ENCODE measurements at places on chromosomes 6 and 20. TPM values are rescaled to one million over a fixed set of nuclear protein-coding genes. Genes with fewer than 3 reads are reported as not detected.

The HLA-DQA1 gene
- total RNA-seq, result not detected

DNA sequence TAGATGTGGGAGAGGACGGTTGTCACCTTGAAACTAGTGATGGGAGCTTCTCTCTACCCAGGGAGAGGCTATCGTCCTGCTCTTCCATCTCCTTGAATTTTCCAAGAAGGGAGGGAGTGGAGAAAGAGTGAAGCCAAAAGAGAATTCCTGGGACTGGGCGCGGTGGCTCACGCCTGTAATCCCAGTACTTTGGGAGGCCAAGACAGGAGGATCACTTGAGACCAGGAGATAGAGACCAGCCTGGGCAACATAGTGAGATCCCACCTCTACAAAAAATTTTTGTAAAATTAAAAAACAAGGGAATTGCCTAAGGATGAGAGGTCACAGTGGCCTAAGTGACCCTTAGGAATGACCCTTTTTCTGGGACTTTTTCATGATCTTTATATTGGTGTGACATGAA is 8.8 kb downstream of the MYH7B start:
- DNase-seq, result no peak

The RFX6 gene
- total RNA-seq, result not detected

The MYLK2 gene
- total RNA-seq, result 0.18 TPM

GRCh38 chr6:118810420-118811027 is 83.4 kb upstream of the ASF1A start:
- DNase-seq, result no peak

DNA sequence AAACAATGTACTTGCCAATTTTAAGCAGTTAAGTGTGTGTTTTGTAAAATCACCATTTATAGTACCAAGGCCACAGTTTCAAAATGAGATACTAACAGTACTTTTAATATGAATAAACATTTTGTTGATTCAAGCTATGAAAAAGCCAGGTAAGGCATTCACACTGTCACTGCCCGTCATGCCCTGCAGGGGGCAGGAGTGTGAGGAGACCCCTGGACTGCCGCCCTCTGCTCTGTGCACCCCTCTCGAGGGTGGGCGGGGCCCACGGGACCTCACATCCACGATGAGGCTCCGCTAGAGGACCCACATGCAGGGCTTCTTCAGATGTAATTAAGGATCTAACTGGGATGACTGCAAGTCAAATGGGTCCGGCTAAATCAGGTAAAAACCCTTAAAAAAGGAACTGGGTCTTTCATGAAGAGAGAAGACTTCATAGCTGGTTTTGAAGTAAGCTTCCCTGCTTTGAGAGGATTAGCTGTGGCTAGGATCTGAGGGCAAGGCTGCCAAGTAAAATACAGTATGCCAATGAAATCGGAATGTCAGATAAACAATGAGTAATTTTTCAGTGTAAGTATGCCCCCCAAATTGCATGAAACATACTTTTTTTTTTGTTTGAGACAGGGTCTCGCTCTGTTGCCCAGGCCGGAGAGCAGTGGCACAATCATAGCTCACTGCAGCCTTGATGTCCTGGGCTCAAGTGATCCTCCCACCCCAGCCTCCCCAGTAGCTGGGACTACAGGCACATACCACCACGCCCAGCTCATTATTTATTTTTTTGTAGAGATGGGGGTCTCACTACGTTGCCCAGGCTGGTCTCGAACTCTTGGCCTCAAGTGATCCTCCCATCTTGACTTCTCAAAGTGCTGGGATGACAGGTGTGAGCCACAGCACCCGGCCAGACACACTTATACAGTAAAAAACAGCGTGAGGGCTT is 18.7 kb downstream of the DIDO1 start:
- DNase-seq, result no peak

DNA sequence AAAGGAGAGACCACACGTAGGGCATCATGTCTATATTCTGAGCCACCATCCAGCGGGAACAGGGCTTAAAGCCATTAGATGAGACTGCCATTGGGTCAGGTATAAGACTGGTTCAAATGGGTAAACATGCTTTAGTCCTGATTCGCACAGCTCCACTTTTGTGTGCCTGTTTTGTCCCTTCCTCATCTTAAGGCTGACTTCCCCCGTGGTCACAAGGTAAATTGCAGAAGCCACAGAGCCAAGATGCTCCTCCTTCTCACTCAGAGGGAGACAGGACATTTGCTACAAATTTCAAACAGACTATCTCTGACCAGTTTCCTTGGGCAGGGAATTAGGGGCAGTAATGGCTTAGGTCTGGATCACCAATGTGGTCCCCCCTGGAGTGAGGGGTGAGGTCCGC is 11.4 kb upstream of the IFNGR1 start:
- peak; percentile 29 for DNase-seq

DNA sequence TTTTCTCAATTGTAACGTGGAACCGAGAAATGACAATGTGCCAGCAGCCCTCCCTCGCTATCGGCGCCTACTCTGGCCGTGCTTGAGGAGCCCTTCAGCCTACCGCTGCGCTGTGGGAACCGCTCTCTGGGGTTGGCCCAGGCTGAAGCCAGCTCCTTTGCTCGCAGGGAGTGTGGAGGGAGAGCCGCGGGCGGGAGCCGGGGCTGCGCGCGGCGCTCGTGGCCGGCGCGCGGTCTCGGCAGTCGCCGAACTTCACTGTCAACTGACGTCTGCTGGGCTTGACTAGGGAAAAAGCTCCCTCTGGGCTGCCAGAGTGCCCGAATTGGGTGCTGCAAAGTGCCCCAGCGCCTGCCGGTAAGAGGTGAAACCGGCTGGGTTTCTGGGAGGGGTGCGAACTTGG is 29.7 kb upstream of the GCNT2 start:
- no peak for DNase-seq

DNA sequence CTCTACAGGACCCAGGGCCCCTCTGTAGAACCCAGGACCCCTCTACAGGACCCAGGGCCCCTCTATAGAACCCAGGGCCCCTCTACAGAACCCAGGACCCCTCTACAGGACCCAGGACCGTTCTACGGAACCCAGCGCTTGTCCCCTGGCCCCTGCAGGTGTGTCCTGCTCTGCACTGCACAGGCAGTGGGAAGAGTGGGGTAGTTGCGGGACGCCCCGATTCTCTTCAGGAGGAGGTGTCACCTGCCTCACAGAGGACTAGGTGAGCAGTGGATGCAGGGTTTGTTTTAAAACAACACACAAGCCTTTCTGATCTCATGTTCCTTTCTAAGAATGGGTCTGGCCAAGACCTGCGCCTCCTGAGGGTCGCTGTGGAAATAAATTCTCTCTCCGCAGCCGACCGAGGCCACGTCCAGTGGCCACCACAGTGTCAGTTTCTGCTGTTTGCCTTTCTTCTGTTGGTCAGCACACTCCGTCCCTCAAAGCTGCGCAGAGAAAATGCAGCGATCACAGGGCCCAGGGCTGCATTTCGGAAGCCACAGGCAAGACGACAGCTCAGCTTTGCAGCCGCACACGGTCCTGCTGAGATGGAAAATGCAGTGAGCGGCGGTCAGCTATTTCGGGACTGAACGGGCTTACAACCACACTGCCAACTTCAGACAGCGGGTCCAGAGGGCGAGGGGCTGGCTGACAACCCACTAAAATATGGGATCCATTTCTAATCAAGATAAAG is 135.2 kb downstream of the DLL1 start:
- no peak for DNase-seq

The APCDD1L gene
- 2.4 TPM for total RNA-seq

- DNase-seq, result peak; percentile 71
These were observed at the start of gene CNKSR3 for GRCh38 chr6:154510144-154510905. Gene CNKSR3, minus strand, starts transcription at chr6:154510685. Its CDS starts 571 bp downstream, at chr6:154510114.

The SHLD1 gene
- total RNA-seq, result 5.9 TPM

- no peak for DNase-seq
These were observed 2.1 kb downstream of the NFYA start for GRCh38 chr6:41074692-41075436.

The C6orf58 gene
- not detected for total RNA-seq

DNA sequence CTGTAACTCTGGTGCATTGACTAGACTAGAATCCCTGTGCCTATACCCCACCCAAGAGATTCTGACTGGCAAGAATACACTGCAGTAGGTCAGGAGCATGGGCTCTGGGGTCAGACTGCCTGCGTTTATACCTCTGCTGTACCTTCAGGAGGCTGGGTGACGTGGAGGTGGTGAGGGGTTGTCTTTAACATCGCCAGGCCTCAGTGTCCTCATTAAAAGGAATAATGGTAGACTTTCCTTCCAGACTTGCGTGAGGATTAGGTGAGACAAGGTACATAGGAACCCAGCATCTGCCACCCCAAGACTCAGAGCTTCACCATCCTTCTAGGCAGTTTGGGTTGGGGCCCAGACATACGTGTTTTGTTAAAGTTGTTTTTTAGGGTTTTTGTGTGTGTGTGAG is 44.3 kb downstream of the TM9SF4 start:
- no peak for DNase-seq

DNA sequence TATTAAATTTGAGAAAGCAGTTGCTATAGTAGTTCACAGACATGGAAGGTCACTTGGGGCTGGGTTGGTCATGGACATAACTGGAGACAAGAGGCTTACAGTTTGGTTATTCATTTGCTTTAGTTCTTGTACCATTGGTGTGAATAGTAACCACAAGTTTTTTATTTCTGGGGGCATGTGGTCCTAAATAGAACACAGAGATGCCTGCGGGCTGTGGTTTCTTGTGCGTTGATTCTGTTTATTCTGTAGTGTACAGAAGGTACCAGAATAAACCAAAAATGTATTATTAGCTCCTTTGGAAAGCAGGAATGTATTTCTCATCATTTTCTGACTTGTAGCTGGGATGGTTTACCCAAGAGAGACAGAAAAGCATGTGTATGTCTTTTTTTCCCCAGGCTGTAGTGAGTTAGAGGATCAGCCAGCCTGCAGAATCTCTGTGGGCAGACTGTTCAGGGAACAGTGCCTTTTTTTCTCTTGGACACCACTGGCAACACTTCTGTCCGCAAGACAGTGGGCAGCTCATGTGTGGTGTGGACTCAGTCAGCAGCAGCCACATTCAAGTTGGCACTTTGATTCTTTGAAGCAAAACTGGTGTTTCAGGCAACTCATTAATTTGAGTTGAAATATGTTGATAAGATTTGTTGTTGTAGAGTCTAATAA is 122.1 kb downstream of the LRRC1 start:
- no peak for DNase-seq

GRCh38 chr6:142871910-142872331 is 73.1 kb downstream of the HIVEP2 start:
- DNase-seq, result no peak
